HepG2 (cell line): ENCODE measurements at places on chromosomes 11 and 22. TPM values are rescaled to one million over a fixed set of nuclear protein-coding genes. Genes with fewer than 3 reads are reported as not detected.

The ADM2 gene
- 0.76 and 1.2 TPM in 2 replicates for total RNA-seq

DNA sequence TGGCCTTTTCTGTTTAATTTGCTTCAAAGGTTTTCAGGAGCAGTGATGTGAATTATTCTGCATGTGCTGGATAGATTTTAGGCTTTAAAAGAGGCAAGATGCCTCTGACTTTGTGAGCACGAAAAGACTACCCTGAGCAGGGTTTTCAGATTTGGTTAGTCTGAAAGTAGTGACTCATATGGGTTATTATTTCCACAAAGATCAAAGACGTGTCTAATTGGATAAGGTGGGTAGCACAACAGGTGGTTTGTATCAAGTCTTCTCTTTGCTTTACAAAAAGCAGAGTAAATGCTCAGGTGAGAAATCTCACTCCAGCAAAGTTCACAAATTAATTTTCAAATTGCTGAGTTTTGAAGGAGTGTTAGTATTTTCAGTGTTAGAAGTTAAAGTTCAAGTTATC, 37.6 kb upstream of the DBX1 start:
- no peaks in the 10 kb centered on the region for H3K4me1 ChIP-seq
- H3K27me3 ChIP-seq = no peaks in the 10 kb centered on the region; the same call in 1 of the 2 replicates
- no peak overlapping the region for H3K4me3 ChIP-seq
- DNase-seq = no peak

The FOLR3 gene
- total RNA-seq = not detected in 2 replicates

The BTG4 gene
- not detected in 2 replicates for total RNA-seq

DNA sequence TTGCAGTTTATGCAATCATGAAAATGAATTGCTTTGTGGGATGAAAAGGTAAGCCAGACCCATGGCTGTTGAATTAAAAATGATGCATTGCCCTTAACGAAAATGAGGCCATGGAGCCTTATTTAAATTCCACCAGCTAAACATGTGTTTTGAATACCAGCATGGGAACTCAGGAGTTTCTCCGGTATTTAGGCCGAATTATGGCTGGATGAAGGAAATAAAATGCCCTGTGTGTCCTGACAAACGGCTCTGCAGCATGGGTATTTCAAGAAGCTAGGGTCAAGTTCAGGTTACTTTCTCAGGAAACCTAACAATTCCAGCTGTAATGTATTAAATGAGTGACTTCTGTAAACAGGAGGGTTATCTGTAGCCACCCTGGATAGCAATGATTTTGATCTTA, 38.3 kb downstream of the AMOTL1 start:
- no peaks in the 10 kb centered on the region for H3K36me3 ChIP-seq
- H3K4me1 ChIP-seq = no peaks in the 10 kb centered on the region
- H3K27me3 ChIP-seq = no peaks in the 10 kb centered on the region
- DNase-seq = no peak
- no peak overlapping the region for H3K4me3 ChIP-seq

GRCh38 chr22:20118300-20119020, 1.4 kb upstream of the TRMT2A start:
- H3K27me3 ChIP-seq = no peaks in the 10 kb centered on the region; the same call in 2 of the 3 replicates
- DNase-seq = no peak
- H3K36me3 ChIP-seq = peaks cover 17% of the 10 kb centered on the region
- peak overlapping the region; percentile 90 for H3K4me3 ChIP-seq

DNA sequence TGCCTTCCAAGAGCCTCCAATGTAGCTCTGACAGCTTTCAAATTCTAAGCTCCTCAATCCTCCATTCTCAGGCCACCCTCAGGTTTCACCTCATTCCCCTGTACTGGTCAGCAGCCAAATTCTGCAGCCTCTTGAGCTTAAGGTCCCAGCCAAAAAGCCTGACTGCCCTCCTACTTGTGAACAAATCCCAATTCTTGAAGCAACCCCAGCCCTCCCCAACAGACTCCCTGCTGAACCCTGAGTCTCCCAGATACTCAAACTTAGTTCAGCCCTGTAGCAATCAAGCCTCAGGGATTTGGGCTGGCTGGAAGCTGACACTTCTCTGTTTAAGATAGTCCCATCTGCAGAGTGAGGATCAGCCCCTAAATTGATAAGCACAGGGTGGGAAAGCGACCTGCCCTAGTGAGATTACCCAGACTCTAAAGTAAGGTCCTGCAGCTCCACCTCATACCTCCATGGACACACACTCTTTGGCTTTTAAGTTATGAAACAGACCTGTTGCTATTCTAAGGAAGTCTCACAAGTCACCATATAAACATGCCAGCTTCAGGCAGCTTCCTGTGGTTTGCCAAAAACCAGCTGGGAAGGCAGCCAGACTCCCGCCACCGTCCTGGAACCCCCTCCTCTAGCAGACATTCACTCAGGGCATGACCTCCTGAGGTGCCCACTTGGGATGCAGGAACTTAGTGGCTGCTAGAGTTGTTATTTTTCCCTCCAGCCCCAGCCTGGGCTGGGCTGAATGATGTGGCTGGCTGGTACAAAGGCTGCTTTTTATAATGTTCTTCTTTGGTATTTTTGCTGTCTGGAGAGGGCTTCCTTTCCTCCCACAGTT, 82.5 kb upstream of the PICALM start:
- H3K27ac ChIP-seq = no peak overlapping the region
- peaks cover 15% of the 10 kb centered on the region; the same call in 1 of the 2 replicates for H3K4me1 ChIP-seq
- H3K27me3 ChIP-seq = no peaks in the 10 kb centered on the region

- H3K27ac ChIP-seq = no peak overlapping the region
- H3K4me1 ChIP-seq = no peaks in the 10 kb centered on the region
These were observed 93.6 kb upstream of the ISX start for GRCh38 chr22:34972191-34972897.

The GSTT2B gene
- 0.53 and 1.5 TPM in 2 replicates for total RNA-seq
